Activated CD4-positive, CD25-positive, alpha-beta regulatory T cell treated with anti-CD3 and anti-CD28 coated beads, Interleukin-2, amount 50 U/mL, for 24 hours (primary cell): ENCODE measurements at places on chromosomes 2 and 18.

- ATAC-seq: no peak
Measured at GRCh38 chr2:57733956-57734355, 312.6 kb upstream of the VRK2 start.

DNA sequence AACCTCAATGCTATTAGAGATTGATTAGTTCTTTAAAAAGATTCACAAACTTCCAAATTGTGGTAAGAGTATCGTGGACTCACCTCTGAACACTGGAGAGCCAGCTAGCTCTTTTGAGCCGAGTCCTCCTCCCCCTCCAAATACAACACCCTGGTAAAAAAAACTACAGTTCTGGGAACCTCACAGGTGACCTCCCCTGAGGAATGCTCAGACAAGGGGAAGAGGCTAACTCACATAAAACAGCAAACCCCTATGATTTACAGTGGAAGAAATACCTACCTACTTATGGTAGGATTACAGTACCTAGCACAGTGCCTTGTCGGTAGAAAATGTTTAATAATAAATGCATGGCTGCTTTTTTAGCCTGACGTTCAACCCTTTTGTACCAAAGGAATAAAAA, 8.4 kb downstream of the ZNF24 start:
- ATAC-seq: no peak

GRCh38 chr2:215667585-215668377, 231.9 kb upstream of the FN1 start:
- no peak for ATAC-seq

DNA sequence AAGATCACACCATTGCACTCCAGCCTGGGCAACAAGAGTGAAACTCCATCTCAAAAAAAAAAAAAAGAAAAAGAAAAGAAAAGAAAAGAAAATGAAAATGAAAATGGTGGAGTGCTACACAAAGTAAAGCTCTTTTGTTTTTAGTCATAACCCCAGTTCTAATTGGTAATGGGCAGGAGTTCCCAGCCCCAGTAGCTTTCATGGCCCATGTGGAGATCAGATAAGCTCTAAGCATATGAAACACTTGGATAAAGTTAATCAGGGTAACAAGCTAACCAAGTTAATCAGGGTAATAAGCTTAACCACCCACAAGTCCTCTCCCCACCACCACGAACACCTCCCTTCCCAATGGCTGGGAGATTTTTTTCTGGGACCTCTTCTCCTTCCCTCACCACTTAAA, 240.8 kb downstream of the BCL11A start:
- peak; percentile 60 for ATAC-seq

- peak; percentile 38 for ATAC-seq
Measured at GRCh38 chr2:120109186-120110061, 96.5 kb downstream of the EPB41L5 start.

DNA sequence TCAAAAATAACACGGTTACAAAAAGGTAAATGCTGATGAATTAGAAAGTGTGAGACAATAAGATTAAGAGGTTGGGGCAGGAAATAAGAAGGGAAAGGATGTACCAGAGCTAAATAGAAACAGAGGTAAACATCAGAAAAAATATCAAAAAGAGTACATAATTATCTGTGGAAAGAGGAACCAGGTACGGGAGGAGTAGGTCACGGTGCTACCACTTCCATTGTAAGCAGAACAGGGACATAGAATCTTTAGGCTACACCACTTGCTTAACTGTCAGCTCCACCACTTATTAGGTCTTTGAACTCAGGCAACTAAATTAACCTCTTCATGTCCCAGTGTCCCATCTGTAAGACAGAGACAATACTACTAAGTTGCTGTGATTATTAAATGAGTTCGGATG, 350.3 kb downstream of the LRATD1 start:
- ATAC-seq: no peak

DNA sequence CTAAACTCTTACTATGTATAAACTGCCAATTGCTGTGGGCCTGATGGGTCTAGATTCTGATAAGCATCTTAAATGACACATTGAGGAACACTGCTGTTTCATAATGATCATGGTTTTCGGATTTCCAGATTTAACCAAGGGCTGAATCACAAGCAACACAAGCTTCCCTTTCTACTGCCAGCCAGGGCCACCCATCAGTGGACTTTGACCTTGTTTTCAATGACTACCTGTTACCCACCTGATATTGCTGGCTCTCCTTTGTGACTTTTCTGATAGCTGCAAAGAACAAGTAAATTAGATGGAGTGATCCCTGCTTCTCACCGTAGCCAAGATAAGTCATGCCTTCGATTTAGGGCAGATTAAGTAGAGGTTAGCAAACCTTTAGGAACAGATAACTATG, 259.0 kb downstream of the PAX3 start:
- ATAC-seq: no peak

DNA sequence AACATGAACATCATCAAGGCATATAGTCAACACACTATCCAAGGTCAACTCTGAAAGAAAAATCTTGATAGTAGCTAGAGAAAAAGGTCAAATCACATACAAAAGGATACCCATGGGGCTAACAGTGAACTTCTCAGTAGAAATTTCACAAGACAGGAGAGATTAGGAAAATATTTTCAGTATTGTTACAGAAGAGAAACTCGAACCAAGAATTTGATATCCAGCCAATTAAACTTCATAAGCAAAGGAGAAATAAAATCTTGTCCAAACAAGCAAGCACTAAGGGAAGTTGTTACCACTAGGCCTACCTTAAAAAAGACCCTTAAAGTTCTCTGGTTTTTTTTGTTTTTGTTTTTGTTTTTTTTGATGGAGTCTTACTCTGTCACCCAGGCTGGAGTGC, 242.5 kb downstream of the EXOC6B start:
- no peak for ATAC-seq

DNA sequence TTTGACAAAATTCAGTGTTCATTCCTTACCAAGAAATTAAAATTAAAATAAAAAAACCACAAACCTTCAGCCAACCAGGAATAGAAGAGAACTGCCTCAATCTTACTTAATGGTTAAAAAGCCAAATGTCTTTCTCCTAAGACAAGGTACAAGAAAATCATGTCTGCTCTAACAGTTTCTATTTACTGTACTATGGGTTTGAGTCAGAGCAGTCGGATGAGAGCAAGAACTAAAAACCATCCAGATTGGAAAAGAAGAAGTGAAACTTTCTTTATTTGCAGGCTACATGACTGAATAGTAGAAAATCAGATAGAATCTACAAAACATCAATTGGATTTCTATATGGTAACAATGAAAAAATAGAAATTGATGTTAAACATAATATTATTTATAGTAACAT, 555.5 kb upstream of the TNP1 start:
- no peak for ATAC-seq

DNA sequence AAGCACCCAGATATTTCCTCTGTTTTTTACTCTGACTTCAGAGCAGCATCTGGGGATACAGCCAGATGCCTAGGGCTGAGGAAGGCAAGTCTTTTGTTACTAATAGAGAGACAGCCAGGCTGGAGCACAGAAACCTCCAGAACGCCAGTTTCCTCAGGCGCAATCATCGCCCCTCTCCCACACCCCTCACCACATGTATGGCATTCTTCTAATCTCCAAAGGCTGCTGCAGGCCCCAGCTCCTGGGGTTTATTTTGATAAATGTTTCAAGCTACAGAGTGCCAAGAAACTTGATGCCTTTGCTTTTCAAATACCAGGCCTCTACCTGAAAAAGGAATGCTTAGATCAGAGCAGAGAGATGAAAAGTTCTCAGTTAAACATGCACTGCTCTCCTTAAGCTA, 283.6 kb downstream of the RBM43 start:
- no peak for ATAC-seq
